ENCODE measurements at places on chromosomes 4 and X. TPM values are rescaled to one million over a fixed set of nuclear protein-coding genes. Genes with fewer than 3 reads are reported as not detected.

The SNX12 gene
- 46.2 TPM for total RNA-seq

The LIMCH1 gene
- total RNA-seq: not detected

The SLC2A9 gene
- total RNA-seq: 1.4 TPM

The GABRG1 gene
- not detected for total RNA-seq

The UGT8 gene
- 0.29 TPM for total RNA-seq

The PPBP gene
- not detected for total RNA-seq

The SLC16A2 gene
- 0.12 TPM for total RNA-seq

The HSFX3 gene
- total RNA-seq: 0.29 TPM

The RHOXF2B gene
- total RNA-seq: not detected

The OCIAD2 gene
- total RNA-seq: 76.5 TPM

The YTHDC1 gene
- total RNA-seq: 70.7 TPM

The TGIF2LX gene
- not detected for total RNA-seq

The SAGE1 gene
- not detected for total RNA-seq

The DCAF12L1 gene
- not detected for total RNA-seq

The COL4A6 gene
- total RNA-seq: not detected

The DRP2 gene
- 1.6 TPM for total RNA-seq

The MAGEA4 gene
- not detected for total RNA-seq

The VCX gene
- total RNA-seq: not detected

The NR0B1 gene
- total RNA-seq: not detected

The SSX4 gene
- not detected for total RNA-seq

The SSX3 gene
- not detected for total RNA-seq

The EVC2 gene
- 1.3 TPM for total RNA-seq

The LGI2 gene
- not detected for total RNA-seq

The TCEAL7 gene
- total RNA-seq: not detected
